CMK (cell line): ENCODE measurements at places on chromosomes 2 and 18.

DNA sequence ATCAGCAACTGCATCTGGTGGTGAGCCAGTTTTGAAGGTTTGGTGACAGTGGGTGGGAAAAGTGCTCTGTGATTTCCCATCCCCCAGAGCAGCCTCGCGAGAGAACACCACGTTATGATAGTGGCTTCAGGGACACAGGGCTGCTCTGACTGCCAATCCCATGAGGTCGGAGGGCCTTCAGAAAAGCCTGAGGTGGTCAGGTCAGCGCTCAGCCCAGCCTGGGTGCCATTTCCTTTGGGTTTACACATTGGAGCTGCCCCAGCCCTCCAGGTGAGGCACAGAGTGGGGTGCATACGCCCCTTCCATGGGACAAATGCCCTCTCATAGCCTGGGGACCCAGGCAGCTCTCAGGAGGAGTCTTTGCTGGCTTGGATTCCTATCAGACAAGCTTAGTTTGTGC lies 126.8 kb downstream of the KCTD1 start:
- no peak for DNase-seq

- DNase-seq: no peak
These were observed 154.8 kb downstream of the TGIF1 start for GRCh38 chr18:3604498-3605408.

GRCh38 chr2:98550165-98550564 lies 58.1 kb downstream of the COA5 start:
- DNase-seq: no peak

GRCh38 chr18:21496277-21496835 lies 104.1 kb downstream of the ESCO1 start:
- DNase-seq: no peak
